ENCODE measurements at places on chromosomes 3 and 15. TPM values are rescaled to one million over a fixed set of nuclear protein-coding genes. Genes with fewer than 3 reads are reported as not detected.

CHST13 gene
- not detected for total RNA-seq

GRCh38 chr3:4748701-4749378, 230.4 kb upstream of the BHLHE40 start:
- no peak for DNase-seq

GRCh38 chr3:59731943-59732342, 682.1 kb upstream of the CFAP20DC start:
- peak; percentile 33 for DNase-seq

CHD2 gene
- 144 TPM for total RNA-seq

DNA sequence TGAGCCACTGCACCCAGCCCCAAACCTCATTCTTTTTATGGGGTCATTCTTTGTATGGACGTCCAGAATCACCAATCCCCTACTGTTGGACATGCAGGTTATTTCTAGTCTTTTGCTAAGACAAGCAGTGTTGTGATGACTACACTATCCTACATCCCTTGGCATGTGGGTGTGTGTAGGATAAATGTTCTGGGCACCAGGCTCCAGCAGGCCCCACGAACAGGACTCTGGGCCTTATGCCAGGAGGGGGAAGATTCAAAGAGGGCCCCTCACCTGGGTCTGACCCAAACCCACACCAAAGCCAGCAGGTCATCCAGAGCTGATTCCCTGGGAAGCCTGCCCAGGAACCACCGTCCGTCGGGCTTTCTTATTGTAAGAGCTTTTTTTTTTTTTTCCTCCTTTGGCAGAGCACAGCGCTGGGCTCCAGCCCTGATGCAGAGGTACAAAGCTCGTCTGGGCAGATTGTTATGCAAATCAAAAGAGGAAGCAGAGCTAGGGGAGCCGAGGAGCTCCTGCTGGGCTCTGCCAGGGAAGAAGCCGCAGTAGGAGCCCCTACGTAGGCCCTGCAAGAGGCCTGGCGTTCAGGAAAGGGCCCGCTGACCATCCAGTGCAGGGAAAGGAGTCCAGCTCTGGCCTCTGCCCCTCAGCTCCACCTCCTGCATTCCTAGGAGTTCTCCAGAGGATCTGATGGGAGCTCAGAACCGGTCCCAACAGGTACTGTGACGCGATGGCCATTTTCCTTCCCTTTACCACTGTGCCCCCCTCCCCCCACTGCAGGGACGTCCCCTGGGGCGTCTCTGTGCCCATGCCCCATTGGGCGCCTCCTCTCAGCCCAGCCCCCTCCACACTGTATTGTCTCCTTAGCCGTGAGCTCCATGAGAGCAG, 29.0 kb upstream of the FURIN start:
- DNase-seq = no peak

DNA sequence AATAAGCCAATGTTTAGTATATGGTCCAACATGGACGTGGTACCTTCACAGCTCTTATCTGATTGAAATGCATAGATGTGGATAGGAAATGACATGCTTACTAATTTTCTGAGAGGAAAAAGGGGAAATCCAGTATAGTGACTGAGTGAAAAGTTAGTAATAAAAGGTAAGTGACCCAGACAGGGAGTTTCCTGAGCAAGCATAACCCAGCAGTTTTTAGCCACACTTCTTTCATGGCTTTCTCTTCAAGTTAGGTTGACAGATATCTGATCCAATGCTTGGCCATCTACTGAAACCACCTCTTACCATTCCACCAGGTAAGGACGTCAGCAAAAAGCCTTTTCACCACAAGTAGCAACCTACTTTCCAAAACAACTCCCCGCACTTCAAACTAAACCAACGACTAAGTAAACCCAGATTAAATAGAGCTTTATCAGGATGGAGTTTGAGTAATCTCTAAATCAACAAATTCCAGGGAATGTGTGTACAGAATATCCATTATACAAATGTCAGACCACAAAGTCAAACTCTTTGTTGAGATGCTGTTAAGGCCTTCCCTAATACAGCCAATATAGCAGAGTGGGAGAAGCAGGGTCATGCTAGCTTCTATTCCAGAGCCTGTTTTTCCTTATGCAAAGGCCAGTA, 329.7 kb downstream of the RORA start:
- no peak for DNase-seq

All from activated CD8-positive, alpha-beta T cell treated with anti-CD3 and anti-CD28 coated beads, Interleukin-2, amount 10 ng/mL, durations not matched to agents 7 days and 5 days (primary cell).